ENCODE measurements at places on chromosomes 11 and 22. TPM values are rescaled to one million over a fixed set of nuclear protein-coding genes. Genes with fewer than 3 reads are reported as not detected.

GRCh38 chr11:118057251-118058145 lies 19.4 kb upstream of the TMPRSS4 start:
- H3K27me3 ChIP-seq: no peaks in the 10 kb centered on the region
- no peaks in the 10 kb centered on the region for H3K4me1 ChIP-seq
- DNase-seq: no peak
- no peaks in the 10 kb centered on the region for H3K36me3 ChIP-seq
- no peak overlapping the region for H3K4me3 ChIP-seq

DNA sequence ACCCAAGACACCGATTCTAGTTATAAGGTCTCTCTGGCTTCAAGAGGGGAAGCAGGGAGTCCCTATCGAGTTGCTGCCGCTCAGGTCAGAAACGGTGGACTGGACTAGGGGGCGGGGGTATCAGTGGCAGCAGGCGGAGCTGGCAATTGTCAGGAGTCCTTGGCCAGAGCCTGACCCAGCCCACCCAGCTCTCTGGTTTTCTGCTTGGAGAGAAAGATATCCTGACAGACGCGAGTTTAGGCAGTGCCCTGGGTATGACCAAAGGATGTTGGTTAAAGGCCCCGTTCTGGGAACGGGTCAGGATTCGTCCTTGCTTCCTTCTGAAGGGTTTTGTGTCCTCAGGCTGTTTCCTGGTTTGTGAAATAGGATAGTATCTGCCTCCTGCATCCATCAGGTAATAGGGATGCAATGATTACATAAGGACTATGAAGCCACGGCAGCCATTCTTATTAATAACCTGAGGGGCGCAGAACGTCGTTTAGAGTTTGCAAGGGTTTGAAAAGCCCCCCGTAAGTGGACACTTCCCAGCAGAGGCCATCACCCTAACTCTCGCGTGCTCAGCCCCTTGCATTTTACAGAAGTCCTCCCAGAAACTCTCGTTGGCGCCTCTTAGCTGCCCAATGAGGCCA lies 700 bp upstream of the DEPDC5 start:
- DNase-seq: peak; percentile 35
- peak overlapping the region; percentile 93 for H3K27ac ChIP-seq
- H3K27me3 ChIP-seq: no peaks in the 10 kb centered on the region
- peaks cover 6% of the 10 kb centered on the region for H3K36me3 ChIP-seq
- peaks cover 49% of the 10 kb centered on the region for H3K4me1 ChIP-seq
- H3K4me3 ChIP-seq: peak overlapping the region; percentile 78

DNA sequence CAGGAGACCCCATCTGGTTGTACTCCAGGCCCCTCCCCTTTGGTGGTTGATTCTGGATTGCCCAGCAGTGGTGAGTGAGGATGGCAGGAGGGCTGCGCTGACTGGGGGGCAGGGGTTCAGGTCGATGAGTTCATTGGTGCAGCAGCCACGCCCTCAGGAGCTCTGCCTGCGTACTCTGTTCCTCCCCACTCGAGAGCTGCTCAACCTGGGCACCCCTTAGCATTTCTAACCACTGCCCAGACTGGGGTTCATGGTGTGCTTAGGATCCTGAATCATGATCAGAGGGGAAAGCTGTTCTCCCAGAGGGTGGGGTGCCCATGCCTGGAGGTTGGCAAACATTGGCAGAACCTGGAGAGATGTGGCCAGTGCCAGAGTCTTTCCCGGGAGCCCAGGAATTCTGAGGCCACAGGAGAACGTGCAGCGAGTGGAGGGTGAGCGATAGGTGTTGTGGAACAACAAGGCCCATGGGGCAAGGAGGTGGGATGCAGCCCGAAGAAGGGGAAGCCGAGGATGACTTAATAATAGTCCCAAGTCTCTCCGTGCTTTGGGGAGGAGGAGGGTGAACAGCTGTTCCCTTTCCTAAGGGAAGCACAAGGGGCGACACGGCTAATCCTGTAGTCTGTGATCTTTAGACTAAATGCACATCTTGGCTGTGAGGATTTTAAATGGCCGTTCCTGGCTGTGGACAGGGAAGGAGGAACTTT lies 75.5 kb downstream of the SCN3B start:
- H3K27ac ChIP-seq: no peak overlapping the region
- no peak overlapping the region for H3K4me3 ChIP-seq
- H3K27me3 ChIP-seq: no peaks in the 10 kb centered on the region
- no peak for DNase-seq

GRCh38 chr22:24177045-24177444 lies 4.2 kb upstream of the SUSD2 start:
- peak overlapping the region; percentile 44 for H3K27ac ChIP-seq
- H3K4me1 ChIP-seq: peaks cover 54% of the 10 kb centered on the region
- no peak overlapping the region for H3K4me3 ChIP-seq

DNA sequence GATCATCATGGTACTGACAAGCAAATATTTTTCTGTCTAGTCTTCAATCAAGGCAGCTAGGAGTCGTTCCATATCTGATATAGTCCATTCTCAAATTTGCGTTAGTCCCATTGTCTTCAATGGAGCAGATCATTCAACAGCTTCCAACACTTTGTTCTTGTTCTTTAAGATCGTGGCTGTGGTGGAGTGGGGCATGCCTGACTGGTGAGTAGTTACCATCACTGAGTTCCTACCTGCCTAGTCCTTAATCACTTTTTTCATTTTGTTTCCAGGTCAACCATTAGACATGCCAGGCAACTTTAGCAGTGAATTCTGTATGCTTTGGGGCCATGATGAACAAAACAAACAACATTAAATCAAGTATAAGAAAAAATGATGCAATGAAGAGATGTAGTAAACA lies 693.1 kb upstream of the KIRREL3 start:
- no peaks in the 10 kb centered on the region for H3K36me3 ChIP-seq
- no peaks in the 10 kb centered on the region for H3K4me1 ChIP-seq
- no peak for DNase-seq
- no peak overlapping the region for H3K27ac ChIP-seq

DNA sequence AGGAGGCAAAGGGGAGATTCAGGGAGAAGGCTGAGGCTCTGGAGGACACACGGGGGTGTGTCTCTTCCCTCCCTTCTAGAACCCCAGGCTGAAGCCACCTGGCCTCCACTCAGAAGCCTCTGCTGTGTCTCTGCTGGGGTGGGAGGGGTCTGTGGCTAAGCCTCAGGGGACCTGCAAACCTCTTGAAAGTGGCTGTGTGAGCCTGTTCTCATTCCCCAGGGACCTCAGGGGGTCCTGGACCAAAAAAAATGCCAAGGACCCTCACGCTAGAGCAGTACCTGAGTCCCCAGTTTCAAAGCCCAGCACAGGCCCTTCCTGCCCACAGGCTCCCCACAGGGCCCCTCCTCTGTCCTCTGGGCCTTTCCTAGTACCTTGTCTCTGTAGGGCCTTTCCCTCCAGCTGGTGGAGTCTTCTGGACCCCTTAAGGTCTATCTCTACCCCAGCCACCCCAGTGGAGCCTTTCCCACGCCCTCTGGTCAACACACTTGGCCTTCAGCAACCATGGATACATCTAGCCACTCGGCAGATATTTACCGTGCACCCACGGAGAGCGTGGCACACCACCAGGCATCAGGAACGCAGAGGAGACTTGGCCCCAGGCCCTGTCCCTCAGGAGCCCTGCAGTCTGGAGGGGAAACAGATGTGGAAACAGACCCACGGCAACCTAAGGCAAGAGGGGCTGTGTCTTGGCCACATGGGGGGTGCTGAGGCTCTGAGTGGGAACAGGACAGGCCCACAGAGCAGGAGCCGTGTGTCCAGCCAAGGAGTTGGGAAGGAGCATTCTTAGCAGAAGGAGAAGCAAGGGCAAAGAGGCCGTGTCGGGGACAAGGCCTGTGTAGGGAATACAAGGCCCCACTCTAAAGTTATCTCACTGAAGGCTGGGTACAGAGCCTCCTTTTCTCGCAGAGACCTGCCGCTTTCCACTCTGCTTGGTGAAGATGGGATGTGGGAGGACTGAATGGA lies 18.5 kb downstream of the PLA2G6 start:
- H3K36me3 ChIP-seq: no peaks in the 10 kb centered on the region
- no peak overlapping the region for H3K4me3 ChIP-seq
- no peak for DNase-seq
- H3K27me3 ChIP-seq: no peaks in the 10 kb centered on the region
- peaks cover 8% of the 10 kb centered on the region for H3K4me1 ChIP-seq
- H3K27ac ChIP-seq: peak overlapping the region; percentile 50

GRCh38 chr22:49323751-49324415 lies 503.8 kb downstream of the BRD1 start:
- no peak overlapping the region for H3K27ac ChIP-seq
- no peak overlapping the region for H3K4me3 ChIP-seq
- H3K36me3 ChIP-seq: no peaks in the 10 kb centered on the region
- no peak for DNase-seq

DNA sequence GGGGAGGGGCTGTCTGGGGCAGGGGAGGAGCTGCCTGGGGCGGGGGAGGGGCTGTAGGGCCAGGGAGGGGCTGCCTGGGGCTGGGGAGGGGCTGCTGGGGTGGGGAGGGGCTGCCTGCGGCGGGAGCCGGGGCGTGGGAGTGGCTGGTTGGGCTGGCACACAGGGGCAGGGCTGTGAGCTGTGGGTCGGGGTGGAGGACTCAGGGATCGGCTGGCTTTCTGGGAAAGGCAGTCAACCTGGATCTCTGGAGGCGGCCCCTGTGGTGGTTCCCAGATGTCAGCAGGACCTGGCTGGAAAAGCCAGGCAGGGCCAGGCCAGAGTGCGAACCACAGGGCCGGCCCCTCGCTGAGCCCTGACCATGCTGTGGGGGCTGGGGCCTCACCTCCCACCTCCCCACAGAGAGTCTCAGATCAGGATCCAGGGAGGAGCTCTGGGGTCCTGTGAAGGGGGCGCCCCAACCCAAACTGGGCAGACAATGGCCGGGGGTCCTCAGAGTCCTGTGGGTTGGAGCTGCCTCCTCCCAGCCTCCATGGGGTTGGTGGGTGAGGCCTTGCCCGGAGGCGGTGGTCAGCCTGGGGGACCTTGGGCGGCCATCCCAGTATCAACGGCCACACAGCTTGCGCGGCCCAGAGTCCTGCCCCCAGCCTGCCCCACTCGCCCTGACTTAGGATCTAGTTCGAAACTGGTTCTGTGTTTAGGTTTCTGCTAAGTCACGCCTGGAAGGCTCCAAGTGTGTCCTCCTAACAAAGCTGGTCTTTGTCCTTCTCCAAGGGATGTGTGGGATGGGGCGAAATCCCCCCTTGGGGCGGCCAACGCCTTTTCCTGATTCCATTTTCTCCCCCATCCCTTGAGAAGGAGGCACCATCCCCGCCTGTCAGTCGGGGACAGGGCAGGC lies 1.9 kb downstream of the MUC5B start:
- DNase-seq: peak; percentile 39
- H3K4me1 ChIP-seq: no peaks in the 10 kb centered on the region
- no peaks in the 10 kb centered on the region for H3K36me3 ChIP-seq
- no peak overlapping the region for H3K27ac ChIP-seq

DNA sequence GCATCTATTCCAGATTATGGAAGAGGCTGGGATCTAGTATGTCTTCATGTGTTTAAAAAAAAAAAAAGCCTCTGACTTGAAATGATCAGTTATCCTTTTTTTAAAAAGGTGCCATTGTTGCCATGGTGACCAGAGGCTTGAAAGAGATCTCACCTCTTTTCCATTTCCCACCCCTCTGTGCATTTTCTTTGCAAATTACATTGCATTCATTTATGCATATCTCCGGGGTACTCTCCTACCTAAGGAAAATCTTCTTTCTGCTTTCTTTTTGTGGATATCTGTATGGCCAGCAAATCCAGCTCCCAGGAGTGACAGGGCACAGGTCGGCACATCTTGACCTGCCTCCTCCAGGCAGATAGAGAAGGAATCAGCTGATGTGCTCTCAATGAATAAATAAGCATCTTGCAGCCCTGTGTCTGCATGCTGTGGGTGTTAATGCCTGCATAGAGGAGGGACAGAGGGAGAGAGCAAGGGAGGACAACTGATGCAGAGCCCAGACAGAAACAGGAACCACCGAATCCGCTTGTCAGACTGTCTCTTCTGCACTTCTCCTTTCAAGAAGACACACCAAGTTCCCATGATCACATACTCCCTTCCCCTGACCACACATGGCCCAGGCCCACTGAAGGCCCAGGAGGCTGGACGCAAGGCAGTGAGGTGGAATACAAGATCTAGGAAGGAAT lies 50.9 kb downstream of the CWC15 start:
- H3K4me1 ChIP-seq: peaks cover 33% of the 10 kb centered on the region
- no peak overlapping the region for H3K4me3 ChIP-seq
- no peak for DNase-seq
- no peaks in the 10 kb centered on the region for H3K36me3 ChIP-seq
- no peak overlapping the region for H3K27ac ChIP-seq

DNA sequence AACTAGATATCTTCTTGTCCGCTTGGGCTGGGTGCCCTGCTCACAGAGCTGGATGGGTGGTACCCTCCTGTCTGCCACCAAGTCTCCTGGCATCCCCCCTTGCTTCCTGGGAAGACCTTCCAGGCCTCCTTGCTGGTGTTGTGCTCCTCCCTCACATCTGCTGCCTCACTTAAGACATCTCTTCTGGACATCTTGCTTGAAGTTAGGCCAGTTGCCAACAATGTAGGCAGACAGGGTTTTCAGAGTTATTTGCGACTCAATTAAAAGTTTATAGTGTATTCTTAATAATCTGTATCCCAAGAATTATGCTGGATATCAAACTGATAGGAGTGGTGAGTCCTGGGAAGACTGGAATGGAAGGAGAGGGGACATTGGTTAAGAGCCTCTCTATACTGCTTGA lies 64.0 kb upstream of the TNRC6B start:
- H3K27ac ChIP-seq: no peak overlapping the region
- H3K36me3 ChIP-seq: peaks cover 4% of the 10 kb centered on the region
- no peaks in the 10 kb centered on the region for H3K27me3 ChIP-seq
- no peak overlapping the region for H3K4me3 ChIP-seq
- no peak for DNase-seq

DNA sequence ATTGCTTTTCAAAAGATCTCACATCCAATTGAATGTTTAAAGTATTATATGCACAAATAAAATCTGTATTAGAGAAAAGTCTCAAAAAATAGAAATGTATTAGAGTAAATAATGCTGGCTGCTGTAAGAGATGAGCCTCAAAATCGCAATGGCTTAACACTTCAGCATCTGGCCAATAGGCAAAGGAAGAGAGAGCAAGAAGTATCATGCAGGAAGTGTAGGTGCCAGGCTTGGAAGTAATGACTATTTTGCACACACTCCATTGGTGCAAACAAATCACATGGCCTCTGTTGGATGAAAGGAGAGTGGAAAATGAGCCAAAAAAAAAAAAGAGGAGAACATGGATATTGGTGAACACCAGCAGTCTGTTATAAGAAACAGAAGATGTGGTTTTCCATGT lies 193.0 kb upstream of the E2F8 start:
- no peaks in the 10 kb centered on the region for H3K4me1 ChIP-seq
- H3K36me3 ChIP-seq: no peaks in the 10 kb centered on the region
- no peak overlapping the region for H3K27ac ChIP-seq
- no peaks in the 10 kb centered on the region for H3K27me3 ChIP-seq

DNA sequence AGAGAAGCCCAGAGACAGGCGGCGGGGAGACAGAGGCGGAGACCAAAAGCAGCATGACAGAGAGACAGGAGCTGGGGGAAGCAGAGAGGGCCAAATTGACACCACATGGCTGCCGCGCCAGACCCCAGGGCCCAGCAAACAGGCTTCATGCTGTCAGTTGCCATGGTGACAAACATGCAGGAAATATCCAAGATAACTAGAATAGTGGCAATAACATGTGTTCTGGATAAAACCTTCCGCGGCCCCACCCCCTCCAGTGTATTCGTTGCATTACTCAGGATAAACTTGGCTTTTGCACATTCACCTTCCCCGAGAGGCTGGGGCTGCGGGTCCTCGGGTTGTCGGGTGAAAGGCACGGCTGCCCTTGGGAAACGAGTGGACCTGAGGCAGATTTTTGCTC lies 49.9 kb upstream of the CDON start:
- no peaks in the 10 kb centered on the region for H3K36me3 ChIP-seq
- peak; percentile 69 for DNase-seq
- peaks cover 38% of the 10 kb centered on the region for H3K4me1 ChIP-seq
- peak overlapping the region; percentile 89 for H3K27ac ChIP-seq
- no peaks in the 10 kb centered on the region for H3K27me3 ChIP-seq
- no peak overlapping the region for H3K4me3 ChIP-seq

MALAT1 gene
- total RNA-seq: 6,606 TPM

CARD18 gene
- total RNA-seq: not detected

DUSP8 gene
- total RNA-seq: 22.0 TPM

ABCG4 gene
- 1.1 TPM for total RNA-seq

MRPL21 gene
- total RNA-seq: 94.7 TPM
